ENCODE measurements at places on chromosomes 6 and 20. TPM values are rescaled to one million over a fixed set of nuclear protein-coding genes. Genes with fewer than 3 reads are reported as not detected.

GRCh38 chr20:57695940-57696339 is 13.9 kb downstream of the PMEPA1 start:
- DNase-seq = no peak

GRCh38 chr6:114419175-114419574 is 76.4 kb upstream of the HS3ST5 start:
- DNase-seq = no peak

Gene CST7
- polyA plus RNA-seq = 4.2 TPM

Gene FNDC1
- 0.89 TPM for polyA plus RNA-seq

Gene PABPC1L
- 1.8 TPM for polyA plus RNA-seq

Gene MOG
- not detected for polyA plus RNA-seq

Gene OOEP
- polyA plus RNA-seq = 0.60 TPM

All from sigmoid colon (tissue), 7 donors.